ENCODE measurements at places on chromosomes 1 and 21. TPM values are rescaled to one million over a fixed set of nuclear protein-coding genes. Genes with fewer than 3 reads are reported as not detected.

Gene HOOK1
- 0.47 TPM for total RNA-seq

Gene TSTD1
- 52.1 TPM for total RNA-seq

Gene NR0B2
- not detected for total RNA-seq

Gene AJAP1
- 0.31 TPM for total RNA-seq

Gene LIPI
- not detected for total RNA-seq

Gene KTI12
- total RNA-seq = 10.3 TPM

Gene RGS13
- 1.9 TPM for total RNA-seq

Gene FCRL5
- total RNA-seq = not detected

Gene SMCP
- not detected for total RNA-seq

- no peaks in the 10 kb centered on the region for H3K27me3 ChIP-seq
- ATAC-seq = no peak
- no peak overlapping the region for H3K27ac ChIP-seq
- no peaks in the 10 kb centered on the region for H3K36me3 ChIP-seq
These were observed 41.8 kb downstream of the FLVCR1 start for GRCh38 chr1:212899845-212900244.

DNA sequence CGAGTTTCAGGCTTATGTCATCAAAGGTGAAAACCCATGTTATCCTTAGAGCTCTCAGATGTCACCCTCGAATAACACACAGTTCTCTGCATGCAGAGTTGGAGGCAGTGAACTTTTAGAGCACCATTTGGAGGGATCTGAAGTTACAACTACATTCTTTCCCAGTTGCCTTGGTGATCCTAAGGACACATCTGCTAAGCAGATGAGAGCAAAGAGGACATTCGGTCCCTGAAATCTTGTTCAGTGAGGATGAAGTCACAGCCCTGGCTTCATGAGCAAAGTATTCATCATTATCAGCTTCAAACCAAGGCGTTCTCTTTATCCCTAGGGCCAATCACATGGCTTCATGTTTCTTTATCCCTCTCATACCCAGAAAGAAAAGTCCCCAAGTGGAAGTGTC lies 23.1 kb upstream of the MCOLN2 start:
- no peaks in the 10 kb centered on the region for H3K4me1 ChIP-seq
- H3K36me3 ChIP-seq = no peaks in the 10 kb centered on the region
- ATAC-seq = peak; percentile 77
- no peak overlapping the region for H3K27ac ChIP-seq

DNA sequence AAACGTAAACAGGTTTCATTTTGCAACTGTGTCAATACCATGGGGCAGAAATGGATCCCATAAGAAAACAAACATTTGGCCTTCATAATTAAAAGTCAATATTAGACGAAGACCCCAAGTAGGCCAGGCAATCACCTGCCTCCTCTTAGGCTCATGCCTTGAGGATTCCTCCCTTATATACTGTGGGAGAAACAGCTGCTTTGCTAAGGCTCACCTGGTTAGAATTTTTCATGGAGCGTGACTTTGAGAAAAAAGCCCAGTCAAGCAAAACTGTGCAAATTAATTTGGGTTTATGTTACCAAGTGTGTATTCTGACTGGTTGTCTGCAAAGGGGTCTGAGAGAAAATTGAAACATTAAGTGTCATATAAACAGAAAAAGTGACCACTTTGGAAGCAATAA lies 605.3 kb upstream of the USP24 start:
- no peaks in the 10 kb centered on the region for H3K27me3 ChIP-seq
- ATAC-seq = no peak
- peaks cover 2% of the 10 kb centered on the region for H3K4me1 ChIP-seq
- no peak overlapping the region for H3K27ac ChIP-seq
- no peak overlapping the region for H3K4me3 ChIP-seq

DNA sequence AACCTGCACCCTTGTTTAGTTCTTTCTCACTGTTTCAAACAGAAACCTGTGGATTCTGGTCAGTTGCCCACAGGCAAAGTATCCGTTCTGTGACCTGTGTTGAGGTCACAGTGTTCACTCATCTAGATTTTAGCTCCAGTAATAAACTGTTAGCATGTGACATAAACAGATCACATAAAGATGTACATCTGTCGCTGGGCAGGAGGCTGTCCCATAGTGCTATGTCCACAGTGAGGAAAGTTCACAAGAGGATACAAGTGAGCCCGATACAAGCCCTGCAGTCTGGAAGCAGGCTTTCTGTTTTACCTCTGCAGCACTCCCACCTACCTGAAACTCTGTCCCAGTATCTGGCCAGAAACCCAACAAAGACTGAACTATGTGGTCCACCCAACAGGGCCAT lies 28.4 kb downstream of the LMX1A start:
- H3K4me3 ChIP-seq = no peak overlapping the region
- no peaks in the 10 kb centered on the region for H3K4me1 ChIP-seq

DNA sequence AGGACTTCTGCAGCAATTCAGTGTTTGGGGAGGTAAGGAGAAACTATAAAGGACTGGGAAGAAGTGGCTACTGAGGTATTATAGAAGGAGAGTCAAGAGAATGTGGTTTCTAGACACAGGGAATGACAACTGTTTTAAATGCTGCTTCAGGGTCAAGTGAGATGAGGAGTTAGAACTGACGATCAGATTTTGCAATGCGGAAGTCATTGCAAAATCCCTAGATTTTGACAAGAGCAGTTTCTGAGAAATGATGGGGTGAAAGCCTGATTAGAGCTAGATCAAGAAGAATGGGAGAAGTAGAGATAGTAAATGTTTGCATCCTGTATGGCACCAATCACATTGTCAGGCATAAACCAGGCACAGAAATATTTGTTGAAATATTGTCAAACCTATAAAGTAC lies 4.7 kb upstream of the TSNAX start:
- no peak overlapping the region for H3K4me3 ChIP-seq
- no peak for ATAC-seq

DNA sequence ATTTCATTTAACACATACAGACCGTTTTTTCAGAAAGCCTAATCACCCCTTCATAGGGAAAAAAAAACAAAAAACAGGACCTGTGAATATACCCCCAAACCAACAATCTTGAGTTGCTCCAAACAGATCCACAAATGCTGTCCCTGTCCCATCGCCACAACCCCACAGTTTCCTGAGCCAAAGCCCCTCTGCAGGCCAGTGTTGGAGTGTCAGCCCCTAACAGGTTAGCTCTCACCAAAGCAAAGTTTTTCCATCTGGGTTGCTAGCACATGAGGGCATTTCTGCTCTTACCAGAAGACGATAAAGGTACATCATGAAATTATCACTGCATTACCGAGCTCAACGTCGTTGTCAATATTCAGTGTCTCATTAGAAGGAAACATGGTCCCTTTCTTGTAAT lies 40.8 kb downstream of the MCOLN2 start:
- H3K36me3 ChIP-seq = no peaks in the 10 kb centered on the region
- H3K27ac ChIP-seq = no peak overlapping the region
- no peaks in the 10 kb centered on the region for H3K27me3 ChIP-seq
- no peak overlapping the region for H3K4me3 ChIP-seq
- no peaks in the 10 kb centered on the region for H3K4me1 ChIP-seq
- ATAC-seq = no peak

DNA sequence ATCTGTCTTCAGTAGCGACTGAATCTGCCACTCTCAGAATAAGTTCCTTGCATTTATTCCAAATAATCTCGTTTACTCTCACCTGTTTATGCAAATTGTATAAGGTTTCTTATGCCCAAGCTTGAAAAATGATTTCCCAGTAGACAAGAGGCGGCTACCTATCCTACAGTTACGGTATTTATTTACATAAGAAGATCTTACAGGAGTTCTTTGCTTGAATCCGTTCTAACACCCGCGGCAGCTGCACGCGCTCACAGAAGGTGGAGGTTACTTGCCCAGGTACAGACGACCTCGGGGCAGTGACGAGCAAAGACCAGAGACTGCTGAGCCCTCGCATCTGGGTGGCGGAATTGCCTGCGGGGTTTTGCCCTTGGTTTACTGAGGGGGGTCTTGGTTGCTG lies 79.9 kb downstream of the SKI start:
- peaks cover 63% of the 10 kb centered on the region for H3K36me3 ChIP-seq
- H3K4me3 ChIP-seq = no peak overlapping the region
- H3K27ac ChIP-seq = no peak overlapping the region
- ATAC-seq = no peak
- peaks cover 77% of the 10 kb centered on the region for H3K4me1 ChIP-seq
- no peaks in the 10 kb centered on the region for H3K27me3 ChIP-seq

- H3K36me3 ChIP-seq = no peaks in the 10 kb centered on the region
- ATAC-seq = no peak
- H3K4me1 ChIP-seq = no peaks in the 10 kb centered on the region
- no peaks in the 10 kb centered on the region for H3K27me3 ChIP-seq
- no peak overlapping the region for H3K4me3 ChIP-seq
These were observed 38.9 kb downstream of the ALG14 start for GRCh38 chr1:95033843-95034242.

DNA sequence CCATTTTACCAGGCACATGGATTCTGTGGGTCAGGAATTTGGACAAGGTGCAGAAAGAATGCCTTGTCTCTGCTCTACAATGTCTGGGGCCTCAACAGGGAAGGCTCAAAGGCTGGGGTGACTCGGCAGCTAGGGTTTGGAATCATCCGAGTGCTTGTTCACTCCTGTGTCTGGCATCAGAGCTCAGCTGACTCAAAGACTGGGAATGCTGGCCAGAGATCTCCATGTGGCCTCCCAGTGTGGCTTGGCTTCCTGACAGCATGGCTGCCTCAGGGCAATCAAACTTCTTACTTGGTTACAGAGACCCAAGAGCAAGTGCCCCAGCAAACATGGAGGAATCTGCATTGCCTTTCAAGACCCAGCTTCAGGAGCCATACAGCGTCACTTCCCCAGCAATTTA lies 110.5 kb downstream of the TOMM20 start:
- H3K4me3 ChIP-seq = no peak overlapping the region
- ATAC-seq = no peak
- H3K27me3 ChIP-seq = no peaks in the 10 kb centered on the region
- H3K27ac ChIP-seq = no peak overlapping the region

- no peaks in the 10 kb centered on the region for H3K27me3 ChIP-seq
- peaks cover 49% of the 10 kb centered on the region for H3K4me1 ChIP-seq
- peak within 1 kb of the TSS; percentile 74 for H3K4me3 ChIP-seq
- H3K36me3 ChIP-seq = no peaks in the 10 kb centered on the region
- peak within 1 kb of the TSS; percentile 86 for H3K27ac ChIP-seq
- ATAC-seq = peak; percentile 98
These were observed at the start of gene RCC1 for GRCh38 chr1:28505406-28506187. Gene RCC1, plus strand, starts transcription at chr1:28506043. Its CDS starts 23,824 bp downstream, at chr1:28529867.

- H3K4me1 ChIP-seq = no peaks in the 10 kb centered on the region
- no peaks in the 10 kb centered on the region for H3K27me3 ChIP-seq
- H3K36me3 ChIP-seq = no peaks in the 10 kb centered on the region
- H3K4me3 ChIP-seq = peak overlapping the region; percentile 31
These were observed 15.1 kb downstream of the SOX13 start for GRCh38 chr1:204087893-204088528.

- no peak overlapping the region for H3K4me3 ChIP-seq
- no peaks in the 10 kb centered on the region for H3K4me1 ChIP-seq
- no peaks in the 10 kb centered on the region for H3K27me3 ChIP-seq
- no peaks in the 10 kb centered on the region for H3K36me3 ChIP-seq
These were observed 34.2 kb downstream of the PCAT6 start for GRCh38 chr1:202844935-202845334.

- no peak overlapping the region for H3K4me3 ChIP-seq
- H3K27ac ChIP-seq = no peak overlapping the region
- H3K4me1 ChIP-seq = no peaks in the 10 kb centered on the region
- H3K27me3 ChIP-seq = no peaks in the 10 kb centered on the region
- no peaks in the 10 kb centered on the region for H3K36me3 ChIP-seq
These were observed 117.8 kb upstream of the SLC25A33 start for GRCh38 chr1:9421533-9421873.

DNA sequence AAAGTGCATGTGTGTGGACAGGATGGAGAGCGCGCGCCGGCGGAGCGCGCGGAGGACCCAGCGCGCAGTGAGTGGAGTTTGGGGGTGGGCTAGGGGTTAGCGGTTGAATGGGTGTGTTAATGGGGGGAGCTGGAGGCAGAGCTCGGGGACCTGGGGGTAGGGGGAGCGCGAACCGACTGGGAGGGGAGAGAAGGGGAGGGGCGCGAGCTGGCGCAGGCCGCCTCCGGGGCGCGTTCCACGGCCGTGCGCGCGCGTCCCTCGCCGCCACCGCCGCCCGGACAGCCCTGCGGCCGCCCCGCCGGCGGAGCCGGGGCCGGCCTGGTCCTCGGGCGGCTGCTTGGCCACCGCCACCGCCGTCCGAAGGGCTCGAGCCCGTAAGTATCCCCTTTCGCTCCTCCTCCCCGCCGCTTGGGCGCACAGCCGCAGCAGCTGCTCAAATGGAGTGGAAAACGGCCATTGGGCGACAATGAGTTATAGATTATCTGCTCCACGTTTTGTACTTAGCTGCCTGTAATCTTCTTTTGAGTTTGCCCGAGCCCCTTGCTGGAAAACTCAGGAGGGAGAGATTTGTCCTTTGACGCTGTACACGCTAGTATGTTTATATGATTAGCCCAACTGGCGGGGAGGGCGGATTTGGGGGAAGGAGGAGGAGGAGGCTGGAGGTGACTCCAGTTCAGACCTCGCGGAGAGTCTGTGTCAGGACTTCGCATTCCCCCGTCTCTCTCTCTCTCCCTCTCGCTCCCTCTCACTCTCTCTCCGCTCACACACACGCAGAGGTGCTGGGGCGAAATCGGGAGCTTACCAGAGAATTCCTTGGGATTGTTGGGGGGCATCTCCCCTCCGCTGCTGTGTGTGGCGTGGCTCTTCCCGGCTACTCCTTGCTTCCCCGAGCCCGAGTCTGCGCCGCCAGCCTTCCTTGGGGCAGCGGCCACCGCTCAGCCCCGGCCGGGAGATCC lies at the start of gene ADGRL2:
Gene ADGRL2, plus strand, starts transcription at position 240 of the 956 bp plus-strand sequence. CDS start 36,051 bp downstream, outside the sequence.
- H3K4me1 ChIP-seq = peaks cover 35% of the 10 kb centered on the region
- no peaks in the 10 kb centered on the region for H3K27me3 ChIP-seq
- peak within 1 kb of the TSS; percentile 89 for H3K4me3 ChIP-seq
- peak within 1 kb of the TSS; percentile 94 for H3K27ac ChIP-seq
- no peaks in the 10 kb centered on the region for H3K36me3 ChIP-seq

- no peaks in the 10 kb centered on the region for H3K36me3 ChIP-seq
- H3K4me3 ChIP-seq = no peak overlapping the region
- ATAC-seq = no peak
- H3K27me3 ChIP-seq = no peaks in the 10 kb centered on the region
- peaks cover 13% of the 10 kb centered on the region for H3K4me1 ChIP-seq
These were observed 3.3 kb upstream of the HMGN2 start for GRCh38 chr1:26468911-26469310.

GRCh38 chr1:167456524-167456923 lies 61.8 kb downstream of the CD247 start:
- no peak overlapping the region for H3K27ac ChIP-seq
- H3K36me3 ChIP-seq = no peaks in the 10 kb centered on the region
- H3K4me1 ChIP-seq = peaks cover 18% of the 10 kb centered on the region
- no peak overlapping the region for H3K4me3 ChIP-seq
- no peak for ATAC-seq

- no peak overlapping the region for H3K4me3 ChIP-seq
- H3K27me3 ChIP-seq = no peaks in the 10 kb centered on the region
- no peak for ATAC-seq
- H3K36me3 ChIP-seq = no peaks in the 10 kb centered on the region
- peaks cover 3% of the 10 kb centered on the region for H3K4me1 ChIP-seq
These were observed 6.6 kb upstream of the THRAP3 start for GRCh38 chr1:36217670-36218069.
